ENCODE measurements at places on chromosomes 11 and 22.

- DNase-seq, result no peak
These were observed 27.8 kb downstream of the VWA5A start for GRCh38 chr11:124143034-124143433.

GRCh38 chr11:70034740-70035365 is 43.3 kb upstream of the ANO1 start:
- no peak for DNase-seq

DNA sequence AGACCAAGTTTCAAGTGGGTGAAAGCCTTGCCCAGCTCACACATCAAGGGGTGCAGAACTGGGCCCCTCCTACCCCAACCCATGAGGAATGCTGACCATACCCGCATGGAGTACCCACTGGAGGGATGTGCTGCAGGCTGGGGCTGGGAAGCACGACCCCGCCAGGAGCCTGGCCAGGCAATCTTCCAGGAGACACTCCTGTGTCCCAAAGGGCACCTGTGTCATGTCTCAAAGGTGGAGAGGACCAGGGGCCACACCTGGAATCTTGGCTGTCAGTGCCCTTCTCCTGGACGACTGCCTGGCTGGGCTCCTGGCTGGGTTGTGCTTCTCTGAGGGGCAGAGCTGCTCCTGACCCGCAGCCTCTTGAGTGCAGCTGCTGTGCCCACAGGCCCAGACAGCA is 6.7 kb downstream of the ARAP1 start:
- DNase-seq, result no peak

- DNase-seq, result no peak
These were observed 163.0 kb downstream of the GRIK4 start for GRCh38 chr11:120674542-120674941.

DNA sequence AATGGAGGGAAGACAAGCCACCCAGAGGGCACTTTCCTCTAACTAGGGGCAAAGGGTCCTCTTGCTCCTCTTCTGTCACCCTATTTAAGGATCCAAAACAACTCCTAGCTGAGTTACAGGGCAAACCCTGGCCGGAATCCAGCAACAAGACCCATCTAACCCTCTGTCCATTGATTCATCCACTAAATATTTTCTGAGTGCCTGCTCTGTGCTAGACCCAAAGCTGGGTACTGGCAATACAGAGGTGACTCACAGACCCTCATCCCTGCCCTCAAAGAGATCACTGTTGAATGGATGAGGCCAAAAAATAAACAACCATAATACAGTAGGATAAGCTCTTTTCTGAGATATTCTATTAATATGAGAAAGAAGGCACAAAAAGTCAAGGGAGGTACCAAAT is 4.3 kb upstream of the GALNT18 start:
- DNase-seq, result no peak

- DNase-seq, result no peak
These were observed 245.8 kb downstream of the ETS1 start for GRCh38 chr11:128341280-128342248.

DNA sequence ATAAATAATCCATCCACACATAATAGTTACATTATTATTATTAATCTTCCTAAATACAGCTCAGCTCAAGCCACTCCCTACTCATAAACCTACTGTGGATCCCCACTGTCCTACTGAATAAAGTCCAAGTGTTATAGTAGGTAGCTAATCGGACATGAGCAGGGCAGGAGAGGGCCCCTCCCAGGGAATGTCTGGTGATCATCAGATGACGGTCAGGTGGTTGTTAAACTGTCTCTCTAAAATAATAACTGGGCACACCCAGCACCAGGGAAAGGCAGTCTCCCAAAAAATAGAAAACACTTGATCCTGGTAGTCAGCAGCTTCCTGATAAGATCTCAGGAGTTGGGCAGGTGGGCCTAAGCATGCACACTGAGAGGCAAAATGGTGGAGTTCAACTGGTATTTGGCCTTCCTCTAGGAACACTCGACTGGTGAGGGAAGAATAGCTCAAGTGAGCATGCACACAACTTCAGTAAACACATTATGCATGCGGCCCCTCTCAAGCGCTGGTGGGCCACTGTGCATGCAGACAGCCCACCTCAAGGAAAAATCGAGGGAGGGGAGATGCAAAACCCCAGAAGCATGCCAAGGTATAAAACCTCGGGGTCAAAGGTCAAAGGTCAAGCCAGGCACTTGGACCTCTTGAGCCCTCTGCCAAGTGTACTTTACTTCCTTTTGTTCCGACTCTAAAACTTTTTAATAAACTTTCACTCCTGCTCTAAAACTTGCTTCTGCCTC is 65.0 kb downstream of the LRRC32 start:
- DNase-seq, result no peak

GRCh38 chr22:43187171-43188099 is 501 bp upstream of the TTLL12 start:
- DNase-seq, result peak; percentile 99

DNA sequence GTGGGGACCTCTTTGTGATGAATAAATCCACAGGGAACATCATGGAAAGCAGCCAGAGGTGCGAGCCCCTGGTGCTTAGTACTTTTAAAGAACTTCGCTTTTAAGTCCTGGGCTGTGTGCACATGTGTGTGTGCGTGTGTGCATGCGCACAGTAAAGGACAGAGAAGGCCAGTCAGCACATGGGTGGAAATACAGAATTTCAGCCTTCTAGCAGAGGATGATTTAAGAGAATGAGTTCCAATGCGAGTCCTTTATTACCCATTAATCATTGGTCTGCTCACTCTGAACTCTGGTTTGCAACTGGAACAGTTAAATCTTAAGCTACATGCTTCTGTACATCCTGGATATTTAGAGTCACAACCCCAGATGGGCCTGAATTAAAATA is 18.9 kb downstream of the TEAD1 start:
- DNase-seq, result no peak

- no peak for DNase-seq
These were observed 50.0 kb downstream of the BID start for GRCh38 chr22:17724241-17724640.

- DNase-seq, result no peak
These were observed 4.1 kb downstream of the GNAZ start for GRCh38 chr22:23074451-23074850.

- DNase-seq, result no peak
These were observed 54.6 kb downstream of the MCM5 start for GRCh38 chr22:35454416-35455054.

Measured in activated T-cell treated with anti-CD3 and anti-CD28 coated beads, Interleukin-2, amount 50 U/mL, for 24 hours (primary cell).